ENCODE measurements at places on chromosomes 7 and 10.

DNA sequence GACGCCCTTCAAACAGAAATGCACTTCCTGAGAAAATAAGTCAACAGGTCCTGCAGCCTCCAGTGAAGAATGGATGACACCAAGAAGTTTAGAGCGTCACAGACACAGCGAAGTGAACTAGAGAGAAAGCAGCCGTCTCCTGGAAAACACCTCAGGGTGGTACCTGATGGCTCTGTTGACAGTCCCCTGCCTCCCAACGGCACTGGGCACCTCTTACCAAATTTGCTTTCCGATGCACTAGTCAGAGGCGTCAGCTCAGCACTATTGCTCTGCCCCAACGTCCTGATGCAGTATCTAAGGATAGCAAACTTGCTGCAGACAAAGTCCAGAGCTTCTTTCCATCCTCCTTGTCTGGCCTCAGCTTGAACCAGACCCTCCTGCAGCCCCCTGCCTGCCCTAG lies 38.3 kb downstream of the SFMBT2 start:
- no peak for DNase-seq

- DNase-seq: peak; percentile 26
Observed at GRCh38 chr7:77651575-77652162, 44.6 kb upstream of the RSBN1L start.

DNA sequence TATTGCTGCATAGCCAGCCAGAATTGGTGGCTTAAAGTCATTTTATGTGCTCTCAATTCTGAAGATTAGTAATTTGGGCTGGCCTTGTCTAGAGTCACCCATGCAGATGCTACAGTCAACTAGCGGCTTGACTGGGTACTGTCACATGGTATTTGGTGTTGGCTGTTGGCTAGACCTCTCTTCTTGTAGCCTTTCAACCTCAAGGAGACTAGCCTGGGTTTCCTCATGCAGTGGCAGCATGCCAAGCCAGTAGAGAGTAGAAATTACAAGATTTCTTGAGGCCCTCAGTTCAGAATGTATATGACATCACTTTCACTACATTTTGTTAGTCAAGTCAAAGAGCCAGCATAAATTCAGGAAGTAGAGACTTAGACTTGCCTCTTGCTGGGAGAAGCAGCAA lies 3.7 kb upstream of the ZNF800 start:
- DNase-seq: no peak

GRCh38 chr10:101565370-101565900 lies 22.6 kb downstream of the POLL start:
- DNase-seq: peak; percentile 20

- DNase-seq: no peak
Observed at GRCh38 chr10:43037440-43037839, 39.4 kb upstream of the RET start.

GRCh38 chr10:31619531-31620061 lies 300.6 kb downstream of the ZEB1 start:
- DNase-seq: no peak

DNA sequence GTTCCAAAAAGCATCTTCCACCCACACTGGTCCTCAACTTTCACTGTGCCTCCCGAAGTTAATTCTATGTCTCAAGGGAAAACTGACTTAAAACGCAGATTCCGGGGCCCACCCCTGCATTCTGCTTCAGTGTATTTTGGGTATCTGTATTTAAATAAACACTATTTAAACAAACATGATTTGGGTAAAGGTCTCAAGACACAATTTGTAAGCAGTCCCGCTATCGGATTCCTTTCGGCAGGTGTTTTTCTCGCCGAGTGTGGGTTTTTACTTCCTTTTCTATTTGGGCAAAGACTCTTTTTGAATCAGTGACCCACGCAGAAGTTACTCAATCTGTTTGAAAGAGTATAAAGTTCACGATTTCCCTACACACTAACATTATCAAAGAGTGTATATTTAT lies 1.2 kb downstream of the PDIA4 start:
- DNase-seq: no peak

DNA sequence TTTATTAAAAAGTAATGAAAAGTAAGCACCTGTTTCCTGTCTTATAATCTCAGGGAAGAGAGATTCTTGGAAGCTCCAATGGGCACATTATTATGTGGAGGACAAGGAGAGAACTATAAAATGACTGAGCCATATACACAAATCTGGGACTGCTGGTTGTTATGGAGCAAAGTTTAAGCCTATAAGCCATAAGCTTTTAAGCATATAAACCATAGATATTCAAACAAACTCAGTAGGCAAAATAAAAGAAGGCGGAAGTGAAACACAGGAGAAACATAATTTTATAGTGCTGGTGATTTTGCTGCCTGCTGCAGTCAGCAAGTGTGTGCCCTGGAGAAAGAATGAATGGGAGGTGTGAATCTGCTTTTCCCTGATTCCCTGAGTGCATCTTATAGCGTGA lies 274.4 kb downstream of the KIF20B start:
- DNase-seq: no peak

- DNase-seq: no peak
Observed at GRCh38 chr10:46309511-46310142, 22.8 kb downstream of the ANTXRL start.

- DNase-seq: no peak
Observed at GRCh38 chr10:98795467-98795866, 348.7 kb upstream of the HPS1 start.

DNA sequence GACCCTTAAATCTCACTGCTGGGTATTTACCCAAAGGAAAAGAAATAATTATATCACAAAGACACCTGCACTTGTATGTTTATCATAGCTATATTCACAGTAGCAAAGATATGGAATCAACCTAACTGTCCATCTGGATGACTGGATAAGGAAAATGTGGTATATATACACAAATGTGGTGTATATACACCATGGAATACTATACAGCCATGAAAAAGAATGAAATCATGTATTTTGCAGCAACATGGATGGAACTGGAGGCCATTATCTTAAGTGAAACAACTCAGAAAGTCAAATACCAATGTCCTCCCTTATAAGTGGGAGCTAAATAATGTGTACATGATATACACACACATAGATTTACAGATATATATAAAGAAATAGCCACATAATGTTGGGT lies 168.2 kb downstream of the SH2D4B start:
- DNase-seq: no peak

DNA sequence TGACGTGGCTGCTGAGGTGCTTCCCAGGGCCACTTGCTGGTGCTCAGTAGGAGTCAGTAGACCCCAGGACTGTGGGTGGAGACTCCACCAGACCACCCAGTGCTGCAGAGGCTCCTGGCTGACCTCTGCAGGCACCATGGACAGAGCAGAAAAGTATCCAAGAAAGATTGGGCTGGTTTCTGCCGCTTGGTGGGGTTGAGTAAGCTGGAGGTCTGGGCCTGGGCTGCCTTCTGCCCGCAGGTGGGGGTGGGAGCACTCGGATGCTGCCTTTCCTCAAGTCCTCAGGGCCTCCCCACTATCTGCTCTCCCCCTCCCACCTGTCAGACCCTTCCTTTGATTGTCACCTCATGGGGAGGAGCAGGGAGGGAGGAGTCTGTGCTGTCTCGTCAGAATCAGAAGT lies 91.6 kb downstream of the WDR37 start:
- no peak for DNase-seq

- no peak for DNase-seq
Observed at GRCh38 chr10:85767891-85768290, 598.7 kb downstream of the GRID1 start.

- no peak for DNase-seq
Observed at GRCh38 chr7:117862378-117862777, 10.9 kb downstream of the CTTNBP2 start.

DNA sequence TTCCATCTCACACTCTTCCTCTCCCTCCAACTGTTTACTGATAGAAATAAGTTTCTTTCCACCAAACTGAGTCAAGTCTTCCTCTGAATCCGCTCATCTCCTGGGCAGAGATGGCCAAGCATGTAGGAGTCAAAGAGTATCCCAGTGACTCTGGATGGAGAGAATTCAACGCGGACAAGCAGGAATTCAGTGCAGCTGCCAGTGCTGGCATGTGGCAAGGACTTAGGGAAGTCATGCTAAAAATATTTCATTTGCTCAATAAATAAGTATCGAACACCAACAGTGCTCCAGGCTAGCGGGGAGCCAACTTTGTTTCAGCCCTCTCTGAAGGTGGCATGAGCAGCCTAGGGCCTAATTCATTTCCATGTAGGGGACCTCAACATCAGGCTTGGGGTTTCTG lies 351.6 kb upstream of the ZMIZ1 start:
- DNase-seq: no peak

GRCh38 chr10:93410697-93411348 lies 71.3 kb downstream of the MYOF start:
- no peak for DNase-seq

DNA sequence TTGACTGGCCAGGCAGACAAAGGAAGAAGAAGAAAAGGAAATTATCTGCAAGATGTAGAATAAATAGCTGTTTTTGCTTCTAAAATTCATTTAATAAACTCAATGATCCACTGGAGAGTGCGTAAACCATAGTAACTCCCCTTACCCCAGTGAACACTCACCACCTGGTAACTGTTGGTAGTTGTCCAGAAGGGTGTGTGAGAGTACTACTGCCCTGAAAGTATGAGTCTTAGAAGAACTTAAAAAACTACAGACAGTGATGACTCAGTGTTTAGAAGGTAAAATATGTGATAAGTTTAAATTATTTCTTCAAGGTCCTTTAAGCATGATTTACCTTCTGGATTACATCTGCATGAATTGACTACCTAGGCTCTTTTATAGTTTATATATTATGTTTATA lies 53.0 kb upstream of the SEMA3A start:
- DNase-seq: no peak

- peak; percentile 70 for DNase-seq
Observed at GRCh38 chr10:22988581-22989360, 60.9 kb downstream of the ARMC3 start.

DNA sequence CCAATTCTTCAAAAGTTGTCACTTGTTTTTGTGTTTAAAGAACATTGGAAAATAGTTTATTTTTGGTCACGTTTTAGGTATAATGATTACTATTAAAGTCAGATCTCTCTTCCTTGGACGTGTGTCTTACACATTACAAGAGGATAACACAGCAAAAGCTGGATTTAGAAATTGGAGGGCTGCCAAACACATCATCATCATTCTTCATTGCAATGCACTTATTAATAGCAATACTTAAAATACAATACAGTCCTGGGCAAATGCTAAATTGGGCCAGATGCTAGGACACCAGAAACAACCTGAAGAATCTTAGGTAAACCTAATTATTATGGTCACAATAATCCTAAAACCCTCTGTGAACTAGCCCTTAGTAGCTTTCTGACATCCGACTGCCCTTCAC lies 303.6 kb downstream of the DGKB start:
- no peak for DNase-seq

GRCh38 chr10:100148353-100149211 lies 37.2 kb downstream of the ERLIN1 start:
- DNase-seq: no peak

DNA sequence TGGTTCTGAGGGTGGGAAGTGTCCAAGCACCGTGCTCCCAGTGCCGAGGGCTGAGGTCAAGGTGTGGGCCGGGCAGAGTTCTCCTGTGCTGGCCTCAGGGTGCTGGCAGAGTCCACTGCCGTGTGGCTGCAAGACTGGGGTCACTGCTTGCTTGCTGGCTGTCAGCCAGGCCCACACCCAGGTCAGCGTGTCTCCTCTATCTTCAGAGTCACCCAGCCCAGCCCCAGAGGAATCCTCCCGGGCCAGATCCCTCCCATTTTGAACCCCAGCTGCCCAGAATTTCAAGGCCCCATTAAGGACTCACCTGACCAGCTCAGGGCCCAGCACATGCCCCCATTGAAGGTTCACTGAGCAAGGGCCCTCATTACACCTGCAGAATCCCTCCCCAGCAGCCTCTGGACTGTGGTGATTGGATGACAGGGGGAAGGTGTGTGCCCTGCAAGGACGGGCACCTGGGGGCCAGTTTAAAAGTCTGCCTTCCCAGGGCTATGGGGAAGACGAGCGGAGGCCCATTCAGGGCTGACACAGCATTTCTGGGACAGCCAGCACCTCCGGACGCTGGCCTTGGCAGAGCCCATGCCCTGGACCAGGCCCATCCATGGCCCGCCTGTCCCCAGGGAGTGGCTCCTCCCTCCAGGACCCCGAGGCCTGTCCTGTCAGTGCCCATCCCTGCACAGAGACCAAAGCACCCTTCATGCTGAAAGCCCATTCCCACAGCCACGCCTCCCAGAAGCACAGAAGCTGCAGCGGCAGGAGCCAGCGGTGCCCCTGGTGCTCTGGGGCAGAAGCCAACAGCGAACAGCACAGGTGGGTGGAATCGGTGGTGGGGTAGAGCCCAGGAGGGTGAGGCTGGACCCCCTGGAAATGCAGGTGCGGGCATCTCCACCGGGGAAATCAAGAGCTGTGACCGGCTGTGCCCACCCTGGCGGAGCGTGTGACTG lies 45.1 kb upstream of the PPP2R2D start:
- peak; percentile 35 for DNase-seq

DNA sequence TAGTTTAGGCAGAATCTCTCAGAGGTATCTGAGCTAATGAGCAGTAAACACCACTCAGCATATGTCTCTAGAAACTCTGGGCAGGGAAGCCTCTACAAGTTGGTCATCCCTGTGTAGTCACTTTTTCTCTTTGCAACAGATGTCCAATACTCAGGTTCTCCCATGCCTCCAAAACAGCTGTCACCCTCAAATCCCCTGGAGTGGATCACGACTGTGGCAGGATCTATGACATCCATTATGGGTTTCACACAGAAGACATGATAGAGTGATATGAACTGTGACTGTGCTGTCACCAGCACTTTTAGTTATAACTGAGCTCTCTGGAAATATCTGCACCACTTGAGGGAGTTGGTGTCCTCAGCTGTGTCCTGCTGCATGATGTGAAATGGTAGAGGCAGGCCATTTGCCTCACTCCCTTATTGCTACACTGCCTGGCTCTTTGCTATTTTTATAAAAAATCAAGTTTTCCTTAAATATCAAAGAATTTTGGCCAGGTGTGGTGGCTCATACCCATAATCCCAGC lies 24.1 kb upstream of the ZNRF2 start:
- no peak for DNase-seq

GRCh38 chr7:4144811-4145510 lies 537.1 kb upstream of the FOXK1 start:
- no peak for DNase-seq

- DNase-seq: no peak
Observed at GRCh38 chr10:124701435-124701834, 42.7 kb downstream of the FAM53B start.

DNA sequence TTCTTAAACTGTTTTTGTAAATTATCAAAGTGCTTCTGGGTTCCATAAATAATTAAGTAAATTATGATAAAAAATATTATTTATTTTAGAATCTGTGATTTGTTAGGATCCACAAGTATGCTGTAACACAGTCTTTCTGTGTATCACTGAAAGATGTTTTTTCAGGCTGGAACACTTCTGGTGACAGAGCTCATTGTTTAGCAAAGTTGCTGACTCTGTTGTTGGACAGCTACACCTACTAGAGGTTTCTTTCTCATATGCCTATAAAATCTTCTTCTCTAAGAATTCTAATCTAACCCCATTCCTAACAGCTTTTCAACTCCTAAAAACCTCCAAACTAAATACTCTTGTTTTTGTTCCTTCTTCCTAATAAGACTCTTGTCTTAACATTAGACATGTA lies 176.8 kb downstream of the THSD7A start:
- DNase-seq: no peak

- DNase-seq: peak; percentile 76
Observed at GRCh38 chr7:44087911-44088838, 5.8 kb upstream of the POLM start.

- DNase-seq: no peak
Observed at GRCh38 chr7:34844936-34845665, 187.1 kb downstream of the NPSR1 start.

GRCh38 chr10:103692952-103693811 lies 162.2 kb downstream of the SH3PXD2A start:
- no peak for DNase-seq
